Skin of body (tissue), 3 donors: ENCODE measurements at places on chromosomes 11 and 22. TPM values are rescaled to one million over a fixed set of nuclear protein-coding genes. Genes with fewer than 3 reads are reported as not detected.

PDGFB gene
- 10.9 TPM for total RNA-seq

OR8D1 gene
- not detected for total RNA-seq

STT3A gene
- 89.4 TPM for total RNA-seq

CD6 gene
- 0.39 TPM for total RNA-seq

LRRC75B gene
- 6.2 TPM for total RNA-seq

NAALADL1 gene
- total RNA-seq: 9.0 TPM

APOL5 gene
- total RNA-seq: 0.69 TPM

FAM118A gene
- total RNA-seq: 36.7 TPM

PKP3 gene
- total RNA-seq: 71.2 TPM

DNA sequence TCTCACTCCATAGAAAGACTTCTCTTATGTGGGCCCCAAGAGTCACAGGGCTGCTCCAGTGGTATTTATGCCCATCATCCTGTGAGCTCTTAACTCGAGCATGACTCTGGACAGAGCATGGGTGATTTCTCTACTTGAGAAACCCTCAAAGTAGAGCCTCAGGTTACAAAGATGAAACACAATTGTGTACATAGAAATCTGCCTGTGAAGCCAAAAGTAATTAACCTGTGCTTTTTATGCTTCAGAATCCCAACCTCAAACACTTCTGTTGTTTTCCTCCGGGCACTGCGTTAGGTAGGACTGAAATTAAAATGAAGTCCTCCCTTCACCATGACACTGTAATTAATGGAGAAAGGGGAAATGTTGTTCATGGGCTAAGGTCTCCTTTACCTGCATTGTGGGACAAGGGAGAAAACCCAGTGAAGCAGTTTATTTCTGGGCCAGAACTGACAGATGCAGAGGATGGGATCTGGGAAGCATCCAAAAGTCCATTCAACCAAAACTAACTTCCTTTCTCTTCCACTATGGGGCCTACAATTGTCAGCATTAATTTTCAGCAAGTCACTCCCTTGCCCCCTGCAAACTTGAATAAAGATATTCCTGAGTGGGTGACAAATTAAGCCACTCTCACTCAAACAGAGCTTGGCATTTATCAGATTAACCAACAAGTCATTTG, 24.1 kb upstream of the POU2AF1 start:
- no peak for DNase-seq

GRCh38 chr11:115255006-115255762, 249.0 kb downstream of the CADM1 start:
- DNase-seq: no peak

DNA sequence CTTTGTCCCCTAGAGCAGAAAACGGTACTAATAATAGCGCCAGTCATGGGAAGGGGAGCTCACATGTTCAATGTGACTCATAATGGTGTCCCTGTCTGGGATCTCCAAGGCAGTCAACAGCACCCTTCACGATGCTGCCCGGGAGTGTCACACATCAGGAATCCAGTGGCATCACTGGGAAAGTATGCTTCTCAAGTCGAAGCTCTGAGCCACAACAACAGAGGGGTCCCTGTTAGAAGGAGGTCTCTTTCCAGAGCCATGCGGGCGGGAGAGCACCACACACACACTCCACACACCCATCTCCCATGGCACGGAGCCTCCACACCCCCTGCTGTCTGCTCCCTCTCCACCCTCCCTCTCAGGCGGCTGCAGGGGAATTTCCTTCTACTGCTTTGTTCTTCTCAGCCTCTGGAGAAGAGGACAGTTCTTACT, 119.7 kb downstream of the ETS1 start:
- DNase-seq: peak; percentile 85

- DNase-seq: no peak
Measured at GRCh38 chr11:11320825-11321224, 32.2 kb downstream of the CSNK2A3 start.

DNA sequence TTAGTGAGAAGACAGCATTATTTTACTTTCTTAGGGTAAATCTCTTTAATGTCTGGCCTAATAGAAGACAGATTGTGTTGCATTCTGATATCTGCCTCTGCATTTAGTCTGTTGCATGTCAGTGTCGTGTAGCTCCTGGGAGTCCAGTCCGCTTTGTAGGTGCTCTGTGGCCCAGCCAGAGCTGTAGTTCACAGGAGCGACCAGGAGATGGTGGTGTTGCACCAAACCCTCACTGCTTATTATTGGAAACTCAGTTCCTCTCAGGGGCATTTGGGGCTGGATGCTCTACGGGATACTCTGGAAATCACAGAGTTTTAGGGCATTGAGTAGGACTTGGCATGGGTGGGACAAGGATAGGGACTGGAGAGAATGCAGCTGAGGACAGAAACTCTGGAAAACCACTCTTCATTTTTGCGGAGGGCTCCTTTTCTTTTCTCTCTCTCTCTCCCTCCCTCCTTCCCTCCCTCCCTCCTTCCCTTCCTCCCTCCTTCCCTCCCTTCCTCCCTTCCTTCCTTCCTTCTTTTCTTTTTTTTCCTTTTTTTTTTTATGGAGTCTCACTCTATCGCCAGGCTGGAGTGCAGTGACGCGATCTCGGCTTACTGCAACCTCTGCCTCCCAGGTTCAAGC, 21.7 kb downstream of the MIAT start:
- peak; percentile 41 for DNase-seq

- DNase-seq: no peak
Measured at GRCh38 chr11:12930850-12931249, 78.3 kb upstream of the RASSF10 start.

GRCh38 chr11:84870486-84870885, 756.7 kb downstream of the DLG2 start:
- no peak for DNase-seq

- no peak for DNase-seq
Measured at GRCh38 chr11:94128291-94128745, 323 bp upstream of the PANX1 start.

GRCh38 chr11:35641964-35642363, 20.6 kb upstream of the TRIM44 start:
- no peak for DNase-seq

- DNase-seq: no peak
Measured at GRCh38 chr11:315516-315994, 1.7 kb downstream of the IFITM1 start.

DNA sequence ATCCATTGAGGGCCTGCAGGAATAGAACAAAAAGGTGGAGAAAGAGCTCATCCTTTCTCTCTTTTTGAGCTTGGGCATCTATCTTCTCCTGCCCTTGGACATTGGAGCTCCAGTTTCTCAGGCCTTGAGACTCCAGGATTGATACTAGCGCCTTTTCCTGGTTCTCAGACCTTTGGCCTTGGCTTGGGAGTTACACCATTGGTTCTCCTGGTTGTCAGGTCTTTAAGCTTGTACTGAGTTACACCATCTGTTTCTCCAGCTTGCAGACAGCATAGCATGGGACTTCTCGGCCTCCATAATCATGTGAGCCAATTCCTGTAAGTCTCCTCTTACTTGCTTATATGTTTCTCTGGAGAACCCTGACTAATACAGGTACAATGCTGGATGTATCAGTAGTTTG, 72.6 kb downstream of the GRK3 start:
- DNase-seq: no peak

- DNase-seq: no peak
Measured at GRCh38 chr11:92765082-92765840, 204.2 kb upstream of the MTNR1B start.

DNA sequence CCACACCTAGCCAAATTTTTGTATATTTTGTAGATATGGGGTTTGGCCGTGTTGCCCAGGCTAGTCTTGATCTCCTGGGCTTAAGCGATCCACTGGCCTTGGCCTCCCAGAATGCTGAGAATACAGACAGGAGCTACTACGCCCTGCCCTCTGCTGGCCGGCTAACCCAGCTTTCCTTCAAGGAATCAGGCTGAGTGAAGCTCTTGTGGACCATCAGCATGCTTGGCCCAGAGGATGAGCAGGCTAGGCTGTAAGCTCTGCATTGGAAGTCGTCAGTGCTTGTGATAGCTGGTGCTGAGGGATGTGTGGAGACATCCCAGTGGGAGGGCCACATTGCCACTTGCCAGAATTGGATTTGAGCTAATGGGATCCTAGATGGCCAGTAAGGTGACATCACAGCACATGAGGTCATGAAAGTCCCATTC, 60.6 kb downstream of the MED15 start:
- no peak for DNase-seq

DNA sequence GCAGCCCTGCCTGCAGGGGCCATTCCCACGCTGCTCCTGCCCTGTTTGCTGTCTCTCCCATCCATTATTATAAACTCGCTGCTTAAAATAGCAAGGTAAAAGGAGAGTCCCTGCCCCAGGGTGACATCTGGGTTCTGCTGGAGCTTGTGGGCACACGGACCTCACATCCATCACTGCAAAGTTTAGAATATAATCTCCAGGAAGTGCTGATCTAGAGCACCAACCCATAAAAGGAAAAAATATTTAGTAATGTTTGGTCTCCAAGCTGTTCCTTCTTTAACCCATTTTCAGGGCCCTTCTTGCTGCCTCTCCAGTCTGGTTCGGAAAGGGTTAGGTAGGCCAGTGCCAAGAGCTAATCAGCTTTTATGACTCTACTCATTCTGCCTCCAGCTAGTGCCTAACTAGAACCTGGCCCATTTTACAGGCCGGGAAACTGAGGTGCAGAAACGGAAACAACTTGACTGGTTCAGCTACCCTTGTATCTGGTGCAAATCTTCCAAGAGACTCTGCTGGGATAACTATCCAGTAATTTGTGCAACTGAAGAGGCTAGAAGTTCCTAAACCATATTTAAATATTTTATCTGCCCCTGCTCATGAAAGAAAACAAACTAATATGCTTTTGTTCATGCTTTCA, 37.5 kb downstream of the IRAG1 start:
- DNase-seq: no peak

DNA sequence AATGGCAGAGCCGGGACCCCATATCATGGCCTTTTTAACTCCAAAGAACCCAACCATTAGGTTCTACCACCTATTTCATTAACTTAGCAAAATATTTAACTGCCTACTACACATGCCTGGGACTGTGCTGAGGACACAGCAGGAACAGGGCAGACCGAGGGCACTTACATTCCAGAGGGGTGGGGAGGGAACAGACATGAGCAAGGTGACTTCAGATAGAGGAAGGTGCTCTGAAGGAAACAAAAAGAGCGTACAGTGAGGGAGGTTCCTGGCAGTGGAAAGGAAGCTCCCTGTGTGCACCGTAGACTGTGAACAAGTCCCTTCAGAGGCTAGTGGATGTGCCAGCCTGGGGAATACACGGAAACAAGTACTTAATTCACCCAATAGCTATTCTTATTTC, 82.8 kb downstream of the NAT10 start:
- DNase-seq: no peak

GRCh38 chr22:40281717-40282116, 64.6 kb upstream of the ADSL start:
- DNase-seq: no peak

DNA sequence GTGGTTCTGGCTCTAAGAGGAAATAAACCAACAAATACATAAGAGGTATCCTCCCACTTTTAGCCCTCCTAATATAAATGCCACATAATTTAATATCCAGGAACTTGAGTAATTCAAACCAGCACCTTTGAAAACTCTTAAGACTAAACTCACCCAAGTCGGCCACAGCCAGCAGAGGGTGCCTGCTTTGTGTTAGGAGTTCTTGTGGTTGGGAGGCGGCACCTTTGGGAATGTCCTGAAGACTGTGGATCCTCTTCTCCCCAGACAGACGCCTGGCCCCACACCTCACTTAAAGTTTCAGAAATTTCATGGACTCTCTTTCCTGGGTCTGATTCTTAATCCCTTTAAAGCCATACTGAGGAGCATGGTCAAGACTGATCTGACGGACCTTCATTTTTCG, 169.0 kb downstream of the TBC1D22A start:
- DNase-seq: no peak

- peak; percentile 98 for DNase-seq
Measured at GRCh38 chr22:45460288-45461109, 42.2 kb upstream of the FBLN1 start.

- DNase-seq: no peak
Measured at GRCh38 chr11:33910296-33910957, 18.6 kb upstream of the LMO2 start.

GRCh38 chr11:25734591-25735211, 597.2 kb upstream of the ANO3 start:
- peak; percentile 54 for DNase-seq

- DNase-seq: peak; percentile 21
Measured at GRCh38 chr11:117443266-117444186, 115.9 kb downstream of the CEP164 start.

DNA sequence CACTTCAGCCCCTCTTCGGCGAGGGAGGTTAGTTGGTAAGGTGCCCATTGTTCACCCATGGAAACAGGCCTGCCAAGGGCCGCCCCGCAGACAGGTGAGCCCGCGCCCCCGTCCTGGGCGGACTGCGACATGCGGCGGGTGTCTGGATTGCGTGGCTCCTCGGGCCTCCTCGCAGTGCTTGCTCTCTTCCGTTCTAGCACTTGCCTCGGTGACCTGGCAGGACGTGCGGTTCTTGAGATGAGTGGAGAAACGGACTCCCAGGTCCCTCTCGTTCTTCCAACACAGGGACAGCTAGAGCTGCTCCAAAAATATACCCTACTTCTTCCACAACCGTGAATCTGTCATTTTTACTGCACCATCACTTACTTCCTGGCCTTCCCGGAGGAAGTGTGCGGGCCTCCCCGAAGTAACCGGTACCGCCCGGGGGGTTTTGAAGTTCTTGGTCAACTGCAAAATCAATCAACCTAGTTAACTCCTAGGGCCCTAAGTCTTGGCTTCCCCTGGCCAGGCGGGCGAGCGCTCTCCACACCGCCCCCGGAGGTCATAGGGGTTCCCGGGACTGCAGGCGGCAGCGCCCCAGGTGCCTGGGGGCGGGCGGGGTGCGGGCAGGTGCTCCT, 745 bp upstream of the ZBTB44 start:
- no peak for DNase-seq

GRCh38 chr11:71548716-71549151, 514 bp downstream of the KRTAP5-9 start:
- DNase-seq: no peak

DNA sequence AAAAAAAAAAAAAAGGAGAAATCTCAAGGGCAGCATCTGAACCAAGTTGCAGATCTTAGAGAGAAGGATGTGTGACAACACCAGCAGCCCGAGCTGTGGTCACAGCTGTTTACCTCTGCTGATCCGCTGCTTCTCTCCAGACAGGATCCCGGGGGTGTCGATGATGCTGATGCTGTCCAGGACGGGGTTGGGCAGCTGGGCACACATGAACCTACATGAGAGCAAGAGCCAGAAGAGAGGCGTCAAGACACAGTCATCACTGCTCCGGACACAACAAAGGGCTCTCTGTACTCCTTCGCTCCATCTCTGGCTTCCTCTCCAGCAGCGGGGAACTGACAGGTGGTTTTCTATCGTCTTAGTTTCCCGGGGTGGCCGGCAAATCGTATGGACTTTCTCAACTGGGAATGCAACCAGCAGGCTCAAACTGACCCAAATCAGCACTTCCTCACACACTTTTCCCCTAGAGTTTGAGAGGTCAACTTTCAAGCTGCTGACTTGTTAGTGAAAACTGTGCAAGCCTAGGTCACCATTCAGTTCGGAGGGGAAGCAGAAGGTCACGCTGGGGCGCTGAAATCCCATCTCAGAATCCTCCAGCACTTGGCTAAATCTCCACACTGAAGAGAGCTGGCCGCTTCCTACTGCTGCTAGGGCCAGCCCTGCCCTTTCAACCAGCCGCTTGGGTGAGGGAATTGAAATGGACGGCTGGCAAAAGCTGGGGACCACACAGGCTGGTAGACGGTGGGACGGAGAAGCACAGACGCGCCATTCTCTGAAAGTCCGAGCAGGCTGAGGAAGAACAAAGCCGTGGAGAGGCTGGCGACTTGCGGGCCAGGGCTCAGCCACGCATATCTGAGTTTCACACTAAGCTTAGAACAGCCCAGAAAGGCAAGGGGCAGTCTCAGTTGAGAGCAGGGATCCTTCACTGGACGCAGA, 3.8 kb downstream of the EHD1 start:
- DNase-seq: no peak
